ENCODE measurements at places on chromosomes 4 and X. TPM values are rescaled to one million over a fixed set of nuclear protein-coding genes. Genes with fewer than 3 reads are reported as not detected.

GPC3 gene
- 81.0 TPM for total RNA-seq

NXF2B gene
- total RNA-seq = 0.11 TPM

CRMP1 gene
- total RNA-seq = 106 TPM

TMEM154 gene
- total RNA-seq = 0.31 TPM

GAGE12F gene
- total RNA-seq = not detected

HPGDS gene
- total RNA-seq = 0.21 TPM

CFAP299 gene
- not detected for total RNA-seq

AFM gene
- total RNA-seq = not detected

DACH2 gene
- total RNA-seq = 2.7 TPM

PABPC1L2B gene
- total RNA-seq = 0.11 TPM

GPRIN3 gene
- 0.44 TPM for total RNA-seq

CETN2 gene
- 26.2 TPM for total RNA-seq

ATP6AP1 gene
- total RNA-seq = 48.8 TPM

GLRA2 gene
- not detected for total RNA-seq

SYN1 gene
- total RNA-seq = 2.1 TPM

DNA sequence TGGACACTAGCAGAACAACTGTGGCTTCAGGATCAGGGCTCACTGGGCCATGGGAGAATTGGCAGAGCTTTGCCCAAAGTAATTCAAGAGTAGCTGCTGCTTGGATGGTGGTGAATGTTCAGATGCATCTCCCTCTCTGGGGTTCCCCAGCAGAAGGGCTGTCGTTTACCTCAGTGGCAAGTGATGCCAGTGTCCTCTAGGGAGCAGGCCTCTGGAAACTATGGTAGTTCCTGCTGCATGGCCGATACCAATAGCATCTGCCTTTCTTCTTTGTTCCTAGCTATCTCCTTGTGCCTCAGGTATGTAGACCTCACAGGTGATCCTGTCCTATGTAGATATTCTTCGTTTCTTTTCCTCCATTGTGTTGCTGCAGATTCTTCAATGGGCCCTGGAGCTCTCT lies 26.4 kb downstream of the HMGB2 start:
- no peak for DNase-seq

DNA sequence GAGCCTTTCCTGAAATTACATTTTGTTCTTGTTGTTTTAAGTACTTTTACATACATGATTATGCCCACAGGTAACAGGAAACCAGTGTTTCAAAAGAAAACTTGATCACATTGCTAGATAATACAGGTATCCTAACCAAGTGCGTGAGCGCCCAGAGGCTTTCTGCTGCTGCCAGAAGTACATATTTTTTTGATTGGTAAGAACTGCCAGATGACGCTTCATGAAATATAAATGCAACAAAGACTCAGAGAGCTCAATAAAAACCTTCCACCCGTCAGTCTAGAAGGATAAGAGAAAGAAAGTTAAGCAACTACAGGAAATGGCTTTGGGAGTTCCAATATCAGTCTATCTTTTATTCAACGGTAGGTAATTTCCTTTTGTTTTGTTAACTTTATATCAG lies at the start of gene EPGN:
TSS of gene EPGN (plus strand) at position 256 of the 400 bp plus-strand sequence. CDS start at position 320, 64 bp downstream.
- no peak for DNase-seq

DNA sequence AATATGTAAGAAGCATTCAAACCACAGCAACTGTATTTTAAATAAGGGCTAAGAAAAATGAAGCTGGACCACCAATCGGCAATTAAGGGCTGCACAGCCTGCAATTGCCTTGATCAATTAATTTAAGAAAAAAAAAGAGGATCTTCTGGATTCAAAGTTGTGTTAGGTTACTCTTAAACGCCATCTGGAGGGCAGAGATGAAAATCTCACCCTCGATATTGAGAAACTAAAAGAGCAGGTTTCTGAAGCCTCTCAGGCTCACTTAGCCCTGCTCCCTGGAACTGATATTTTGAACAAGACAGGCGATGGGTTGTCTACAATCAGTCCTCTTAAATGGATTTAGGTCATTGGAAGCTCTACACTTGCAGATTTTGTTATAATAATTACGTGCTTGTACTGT lies 579.4 kb downstream of the GRXCR1 start:
- no peak for DNase-seq

GRCh38 chr4:74733756-74734155 lies 60.6 kb downstream of the BTC start:
- DNase-seq = no peak

GRCh38 chrX:48664156-48664555 lies 19.4 kb upstream of the WAS start:
- DNase-seq = no peak

GRCh38 chrX:123878252-123878721 lies 18.4 kb downstream of the XIAP start:
- DNase-seq = no peak

GRCh38 chr4:129929052-129929451 lies 833.1 kb downstream of the C4orf33 start:
- peak; percentile 1 for DNase-seq

- DNase-seq = no peak
Observed at GRCh38 chr4:103375278-103375677, 177.1 kb upstream of the CENPE start.

GRCh38 chr4:96519291-96519690 lies 679.4 kb downstream of the PDHA2 start:
- no peak for DNase-seq

DNA sequence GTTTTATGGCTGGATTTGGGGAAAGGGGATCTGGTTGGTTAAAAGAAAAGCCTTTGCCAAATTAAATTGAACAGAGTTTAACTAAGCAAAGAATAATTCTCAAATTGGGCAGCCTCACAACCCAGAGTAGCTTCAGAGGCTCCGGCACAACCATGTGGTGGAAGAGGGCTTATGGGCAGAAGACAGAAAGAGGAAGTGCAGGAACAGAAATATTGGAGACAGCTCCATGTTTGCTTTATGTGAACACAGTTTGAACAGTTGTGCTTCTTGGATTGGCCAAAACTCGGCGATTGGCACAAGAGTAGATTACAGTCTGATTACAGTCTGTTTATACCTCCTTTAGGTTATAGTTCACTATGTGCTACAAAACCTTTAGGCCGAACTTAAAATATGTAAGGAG lies 562.7 kb downstream of the TRIML1 start:
- no peak for DNase-seq

GRCh38 chr4:161581262-161582230 lies 582.3 kb downstream of the FSTL5 start:
- DNase-seq = no peak

- no peak for DNase-seq
Observed at GRCh38 chr4:89860971-89861370, 24.0 kb upstream of the SNCA start.

DNA sequence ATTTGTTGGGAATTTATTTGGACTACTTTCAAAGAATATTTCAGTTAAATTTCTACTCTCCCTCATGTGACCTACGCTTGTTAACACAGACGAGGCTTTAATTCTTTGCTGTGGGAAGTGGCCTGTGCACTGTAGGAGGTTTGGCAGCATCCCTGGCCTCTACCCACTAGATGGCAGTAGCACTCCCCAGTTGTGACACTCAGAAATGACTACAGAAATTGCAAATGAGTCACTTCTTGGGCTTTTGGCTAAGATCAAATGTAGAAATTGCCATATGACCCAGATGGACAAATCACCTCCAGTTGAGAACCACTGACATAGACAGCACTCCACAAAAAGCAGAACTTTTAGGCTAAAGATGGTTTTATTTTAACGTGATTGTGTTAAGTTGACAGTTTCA lies 22.1 kb downstream of the PIR start:
- peak; percentile 63 for DNase-seq

- peak; percentile 71 for DNase-seq
Observed at GRCh38 chr4:138870737-138871554, 144.6 kb upstream of the NOCT start.

DNA sequence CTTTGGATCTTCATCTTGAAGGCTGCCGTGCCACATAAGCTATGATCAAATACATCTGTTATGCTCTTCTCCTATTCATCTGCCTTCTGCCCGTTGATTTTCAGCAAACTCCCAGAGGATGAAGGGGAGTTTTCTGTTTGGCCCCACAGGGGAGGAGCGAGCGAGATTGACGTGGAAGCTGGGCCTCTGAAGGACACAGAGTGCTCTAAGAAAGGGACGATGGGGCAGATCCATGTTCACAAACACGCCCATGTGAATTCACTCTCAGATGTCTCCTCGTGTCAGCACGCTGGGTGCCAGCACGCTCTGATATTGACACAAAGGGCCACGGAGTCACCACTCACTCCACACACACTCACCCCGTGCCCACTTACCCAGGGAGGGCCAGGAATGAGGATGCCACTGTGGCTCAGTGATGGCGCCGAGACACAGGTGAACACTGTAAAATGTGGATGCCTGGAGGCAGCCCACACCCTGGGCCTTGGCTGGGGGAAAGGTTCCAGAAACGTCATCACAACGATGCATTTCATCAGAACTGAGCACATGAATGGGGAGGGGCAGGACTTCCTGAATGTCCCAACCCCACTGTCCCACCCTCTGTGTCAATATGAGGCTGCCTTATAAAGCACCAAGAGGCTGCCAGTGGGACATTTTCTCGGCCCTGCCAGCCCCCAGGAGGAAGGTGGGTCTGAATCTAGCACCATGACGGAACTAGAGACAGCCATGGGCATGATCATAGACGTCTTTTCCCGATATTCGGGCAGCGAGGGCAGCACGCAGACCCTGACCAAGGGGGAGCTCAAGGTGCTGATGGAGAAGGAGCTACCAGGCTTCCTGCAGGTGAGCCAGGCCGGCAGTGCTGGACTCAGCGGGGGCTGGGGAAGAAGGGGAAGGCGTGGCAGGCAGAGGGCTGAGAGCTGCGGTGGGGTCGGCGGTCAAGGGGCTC lies at the start of gene S100P:
TSS of gene S100P (plus strand) at position 648 of the 946 bp plus-strand sequence. CDS start at position 703, 55 bp downstream.
- peak; percentile 15 for DNase-seq

DNA sequence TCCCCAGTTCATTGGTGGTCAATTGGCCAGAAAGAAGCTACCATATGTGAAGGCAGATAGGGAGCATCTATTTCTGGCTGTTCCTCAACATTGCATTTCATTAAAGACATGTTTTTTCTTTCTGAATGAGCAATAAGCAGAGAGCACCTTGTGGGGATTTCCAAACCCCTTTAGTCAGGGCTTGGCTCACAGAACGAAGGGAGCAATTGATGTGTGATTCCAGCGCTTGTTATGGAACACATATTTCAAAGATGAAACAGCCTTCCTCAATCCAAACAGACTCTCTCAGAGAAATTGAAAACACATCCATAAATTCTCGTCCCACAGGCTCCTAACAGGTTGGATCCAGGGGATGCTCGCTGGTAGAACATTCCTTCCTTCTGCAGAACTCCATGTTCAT lies 84.1 kb downstream of the CLCN4 start:
- DNase-seq = no peak

GRCh38 chr4:57068237-57068981 lies 41.8 kb downstream of the IGFBP7 start:
- DNase-seq = no peak

- peak; percentile 48 for DNase-seq
Observed at GRCh38 chr4:87033902-87034301, 99.1 kb downstream of the AFF1 start.

GRCh38 chr4:33696041-33696440 lies 2548.3 kb downstream of the ARAP2 start:
- DNase-seq = no peak
